PC-3 (cell line): ENCODE measurements at places on chromosomes 5 and 9. TPM values are rescaled to one million over a fixed set of nuclear protein-coding genes. Genes with fewer than 3 reads are reported as not detected.

Gene LCP2
- not detected in 2 replicates for total RNA-seq

DNA sequence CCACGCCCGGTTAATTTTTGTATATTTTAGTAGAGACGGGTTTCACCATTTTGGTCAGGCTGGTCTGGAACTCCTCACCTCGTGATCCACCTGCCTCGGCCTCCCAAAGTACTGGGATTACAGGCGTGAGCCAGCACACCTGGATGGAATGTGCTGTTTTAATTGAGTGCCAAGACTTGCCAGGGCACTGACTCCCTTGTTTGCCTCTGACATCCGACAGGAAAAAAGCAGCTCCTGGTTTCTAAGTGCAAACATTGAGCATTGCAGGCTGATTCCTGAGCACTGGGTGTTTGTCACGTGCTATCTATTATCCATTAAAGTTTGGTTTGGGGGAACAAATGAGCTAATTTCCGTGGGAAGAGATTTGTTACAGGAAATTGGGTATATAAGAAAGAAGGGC lies 70.6 kb upstream of the CKMT2 start:
- no peaks in the 10 kb centered on the region for H3K36me3 ChIP-seq
- no peaks in the 10 kb centered on the region for H3K4me1 ChIP-seq
- H3K4me3 ChIP-seq = no peak overlapping the region
- no peaks in the 10 kb centered on the region for H3K27me3 ChIP-seq

Gene AFF4
- 20.7 and 23.5 TPM in 2 replicates for total RNA-seq

DNA sequence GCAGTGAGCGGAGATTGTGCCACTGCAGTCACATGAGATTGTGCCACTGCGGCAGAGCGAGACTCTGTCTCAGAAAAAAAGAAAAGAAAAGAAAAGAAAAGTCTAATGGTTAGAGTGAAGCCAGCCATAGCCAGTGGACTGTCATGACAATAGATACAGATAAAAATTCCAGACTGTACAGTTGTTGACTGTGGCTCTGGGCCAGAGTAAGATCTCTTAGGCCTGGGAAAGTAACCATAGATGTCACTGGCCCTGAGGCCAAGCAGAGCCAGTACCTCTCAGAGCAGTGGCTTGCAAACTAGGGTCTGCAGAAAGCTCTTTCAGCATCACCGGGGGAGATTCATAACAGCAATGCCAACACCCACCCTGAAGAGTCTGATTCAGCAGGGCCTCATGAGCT lies 44.1 kb upstream of the SUB1 start:
- no peak overlapping the region for H3K4me3 ChIP-seq
- peaks cover 8% of the 10 kb centered on the region; the same call in 1 of the 2 replicates for H3K4me1 ChIP-seq
- H3K27ac ChIP-seq = no peak overlapping the region

DNA sequence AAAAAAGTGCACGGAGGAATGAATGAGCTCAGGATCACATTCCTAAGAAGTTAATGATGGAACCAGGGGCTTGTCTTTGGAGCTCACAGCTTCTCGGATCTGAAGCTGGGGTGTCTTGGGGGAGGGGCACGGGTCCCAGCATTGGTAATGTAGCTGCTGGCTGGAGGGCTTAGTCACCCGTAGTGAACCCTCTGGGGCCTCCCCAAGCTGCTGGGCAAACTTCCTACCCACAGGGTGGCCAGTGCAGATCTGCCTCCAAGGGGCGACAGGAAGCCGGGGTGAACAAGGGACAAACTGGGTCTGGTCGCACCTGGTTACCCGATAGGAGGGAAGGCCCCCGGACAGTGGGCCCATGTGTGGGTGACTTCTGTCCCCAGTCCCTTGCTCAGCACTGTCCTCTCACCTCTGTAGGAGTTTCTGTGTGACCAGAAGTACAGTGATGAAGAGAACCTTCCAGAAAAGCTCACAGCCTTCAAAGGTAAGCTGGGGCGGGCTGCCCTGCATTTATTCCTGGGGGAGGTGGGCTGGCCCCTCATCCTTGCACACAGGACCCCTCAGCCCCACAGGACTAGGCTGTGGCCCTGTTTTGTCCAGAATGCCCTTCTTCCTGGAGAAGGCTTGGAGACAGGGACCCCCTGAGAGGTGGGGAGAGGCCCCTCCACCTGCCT lies 14.1 kb upstream of the NUP214 start:
- H3K4me1 ChIP-seq = no peaks in the 10 kb centered on the region
- no peak overlapping the region for H3K27ac ChIP-seq
- DNase-seq = no peak
- no peaks in the 10 kb centered on the region for H3K27me3 ChIP-seq
- no peaks in the 10 kb centered on the region for H3K36me3 ChIP-seq

GRCh38 chr9:91834740-91835139 lies 115.3 kb downstream of the ROR2 start:
- no peaks in the 10 kb centered on the region for H3K27me3 ChIP-seq
- no peak overlapping the region for H3K4me3 ChIP-seq
- DNase-seq = no peak
- peaks cover 15% of the 10 kb centered on the region for H3K4me1 ChIP-seq
- H3K27ac ChIP-seq = no peak overlapping the region
- no peaks in the 10 kb centered on the region for H3K36me3 ChIP-seq

DNA sequence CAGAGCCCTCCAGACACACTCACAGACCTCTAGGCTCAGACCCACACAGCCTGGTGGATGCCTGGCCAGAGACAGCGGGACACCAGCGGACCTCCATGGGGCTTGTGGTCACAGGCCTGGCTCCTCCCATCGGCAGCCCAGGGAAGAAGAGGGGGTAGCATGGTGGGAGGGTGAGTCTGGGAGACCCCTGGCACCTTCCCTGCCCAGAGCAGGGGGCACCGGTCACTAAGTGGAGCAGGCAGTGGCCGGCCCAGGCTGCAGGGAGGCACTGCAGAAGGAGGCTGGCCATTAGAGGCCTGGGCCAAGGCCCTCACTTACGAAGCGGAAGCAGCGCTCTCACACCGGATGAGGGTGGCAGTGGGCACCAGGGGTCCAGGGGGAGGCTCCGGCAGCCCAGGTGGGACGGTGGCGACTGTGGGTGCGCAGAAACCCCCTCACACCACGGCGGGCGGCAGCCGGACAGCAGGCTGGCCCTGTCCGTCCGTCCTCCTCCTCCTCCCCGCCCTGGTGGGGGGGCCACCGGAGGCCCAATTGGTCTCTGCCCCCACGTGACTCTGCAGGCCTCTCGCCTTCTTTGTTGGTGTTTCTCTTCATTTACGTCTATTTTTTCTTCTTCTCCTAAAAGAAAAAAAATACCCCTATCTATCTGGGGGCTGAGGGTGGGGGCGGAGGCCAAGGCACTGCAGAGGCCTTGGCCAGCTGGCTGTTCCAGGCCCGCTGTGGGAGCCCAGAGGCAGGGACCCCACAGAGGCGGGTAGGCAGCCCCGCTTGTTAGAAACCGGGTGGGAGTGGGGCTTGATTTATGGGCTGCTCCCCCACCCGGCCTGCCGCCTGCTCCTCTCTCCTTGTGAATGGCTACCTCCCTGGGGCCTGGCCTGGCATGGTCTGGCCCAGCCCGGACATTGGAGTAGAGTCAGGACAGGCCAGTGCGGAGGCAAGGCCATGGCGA lies at the start of gene NR5A1:
Gene NR5A1, minus strand, starts transcription at position 469 of the 949 bp plus-strand sequence. CDS start 4,004 bp downstream, outside the sequence.
- H3K27ac ChIP-seq = no peak within 1 kb of the TSS
- no peaks in the 10 kb centered on the region for H3K4me1 ChIP-seq
- no peaks in the 10 kb centered on the region for H3K36me3 ChIP-seq
- no peak within 1 kb of the TSS for H3K4me3 ChIP-seq
- H3K27me3 ChIP-seq = no peaks in the 10 kb centered on the region
- no peak for DNase-seq

Gene GARNL3
- 15.2 and 15.5 TPM in 2 replicates for total RNA-seq

Gene TEX48
- 2.4 TPM in 1 of 2 replicates, not detected in the other for total RNA-seq
